ENCODE measurements at places on chromosomes 4 and X.

DNA sequence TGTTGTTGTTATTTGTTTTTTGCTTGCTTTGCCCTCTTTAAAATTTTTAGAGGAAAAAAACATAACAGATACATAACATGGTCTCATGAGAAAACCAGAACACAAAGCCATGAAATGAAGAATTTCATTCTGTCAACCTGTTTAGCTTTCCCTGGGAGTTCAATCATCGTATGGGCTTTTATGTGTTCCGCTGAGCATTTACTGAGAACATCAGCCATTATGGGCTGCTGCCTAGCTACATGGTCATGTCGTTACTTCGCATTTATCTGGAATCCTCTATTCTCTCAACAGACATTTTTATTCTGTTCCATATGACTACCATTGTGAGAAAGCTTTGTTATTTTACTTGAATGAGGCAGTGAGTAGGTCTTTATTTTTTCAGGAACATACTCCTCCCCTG, 51.4 kb downstream of the NDST3 start:
- no peak for DNase-seq

DNA sequence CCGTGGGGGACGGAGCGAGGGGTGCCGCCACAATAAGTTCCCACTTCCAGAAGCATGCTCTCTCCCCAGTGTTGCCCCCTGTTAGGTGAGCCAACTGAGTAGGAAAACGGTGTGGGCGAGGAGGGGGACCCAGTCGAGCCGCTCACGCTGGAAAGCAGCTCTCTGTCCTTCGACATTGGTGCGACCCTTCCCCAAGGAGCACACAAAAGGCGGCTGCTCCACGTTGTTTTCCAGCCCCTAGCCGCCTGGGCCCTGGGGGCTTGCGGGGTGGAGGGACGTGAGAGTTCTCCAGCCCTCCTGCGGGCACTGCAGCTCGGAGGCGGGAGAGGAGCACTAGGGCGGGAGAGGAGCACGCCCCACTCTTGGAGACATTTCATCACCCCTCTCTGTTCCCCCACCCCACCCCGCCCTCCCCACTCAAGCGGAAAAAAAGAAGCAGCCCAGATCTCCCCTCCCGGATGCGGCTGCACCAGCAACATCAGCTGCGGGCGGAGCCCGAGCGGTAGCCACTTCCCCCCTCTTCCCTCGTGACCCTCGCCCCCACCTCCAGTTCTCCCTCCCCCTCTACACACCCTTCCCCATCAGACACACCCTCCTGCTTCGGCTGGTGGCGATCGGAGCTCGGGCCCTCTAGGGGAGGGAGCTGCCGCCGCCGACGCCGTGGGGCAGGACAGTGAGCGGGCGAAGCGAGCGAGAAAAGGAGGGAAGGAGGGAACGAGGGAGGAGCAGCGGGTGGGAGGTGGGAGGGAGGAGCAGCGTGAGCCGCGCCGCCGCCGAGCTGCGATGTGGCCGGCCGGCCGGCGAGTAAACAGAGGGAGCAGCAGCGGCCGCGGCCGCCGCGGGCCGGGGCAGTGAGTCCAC, at the start of gene DOCK11:
DOCK11 (plus strand) TSS at position 755 of the 861 bp plus-strand sequence. CDS start 157 bp downstream, outside the sequence.
- DNase-seq, result peak; percentile 5

DNA sequence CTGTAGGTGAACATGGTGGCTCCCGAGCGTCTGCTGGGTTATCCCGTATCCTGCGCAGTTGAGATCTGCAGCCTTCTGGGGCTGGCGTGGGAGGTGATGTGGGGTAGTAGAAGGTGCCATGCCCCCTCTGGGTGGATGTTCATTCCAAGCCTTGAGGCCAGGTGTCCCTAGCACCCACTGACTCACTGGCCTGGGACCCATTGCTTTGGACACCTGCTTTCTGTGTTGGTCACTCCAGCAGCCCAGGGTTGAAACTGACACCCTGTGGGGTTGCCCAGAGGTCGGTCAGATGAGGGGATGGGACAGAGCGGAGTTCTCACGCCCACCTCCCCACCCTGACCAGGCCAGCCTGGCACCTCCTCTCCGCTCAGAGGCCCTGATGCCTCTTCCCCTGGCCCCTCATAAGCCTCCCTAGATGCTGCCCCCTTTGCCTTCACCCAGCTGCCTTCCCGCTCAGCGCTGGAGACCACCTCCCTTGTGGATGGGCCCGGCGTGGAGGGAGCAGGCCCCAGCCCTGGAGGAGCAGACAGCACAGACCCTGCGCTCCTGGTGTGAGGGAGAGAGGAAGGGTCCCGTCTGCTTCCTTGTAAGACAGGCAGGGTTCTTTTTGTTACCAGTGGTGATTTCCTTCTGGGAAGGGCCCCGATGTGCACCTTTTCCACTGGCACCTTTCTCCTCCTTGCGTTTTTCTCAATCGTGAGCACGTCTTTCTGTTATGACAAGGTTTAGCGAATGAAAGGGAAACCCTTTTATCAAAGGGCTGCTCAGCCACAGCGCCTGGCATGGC, 2.0 kb downstream of the DOK7 start:
- no peak for DNase-seq

DNA sequence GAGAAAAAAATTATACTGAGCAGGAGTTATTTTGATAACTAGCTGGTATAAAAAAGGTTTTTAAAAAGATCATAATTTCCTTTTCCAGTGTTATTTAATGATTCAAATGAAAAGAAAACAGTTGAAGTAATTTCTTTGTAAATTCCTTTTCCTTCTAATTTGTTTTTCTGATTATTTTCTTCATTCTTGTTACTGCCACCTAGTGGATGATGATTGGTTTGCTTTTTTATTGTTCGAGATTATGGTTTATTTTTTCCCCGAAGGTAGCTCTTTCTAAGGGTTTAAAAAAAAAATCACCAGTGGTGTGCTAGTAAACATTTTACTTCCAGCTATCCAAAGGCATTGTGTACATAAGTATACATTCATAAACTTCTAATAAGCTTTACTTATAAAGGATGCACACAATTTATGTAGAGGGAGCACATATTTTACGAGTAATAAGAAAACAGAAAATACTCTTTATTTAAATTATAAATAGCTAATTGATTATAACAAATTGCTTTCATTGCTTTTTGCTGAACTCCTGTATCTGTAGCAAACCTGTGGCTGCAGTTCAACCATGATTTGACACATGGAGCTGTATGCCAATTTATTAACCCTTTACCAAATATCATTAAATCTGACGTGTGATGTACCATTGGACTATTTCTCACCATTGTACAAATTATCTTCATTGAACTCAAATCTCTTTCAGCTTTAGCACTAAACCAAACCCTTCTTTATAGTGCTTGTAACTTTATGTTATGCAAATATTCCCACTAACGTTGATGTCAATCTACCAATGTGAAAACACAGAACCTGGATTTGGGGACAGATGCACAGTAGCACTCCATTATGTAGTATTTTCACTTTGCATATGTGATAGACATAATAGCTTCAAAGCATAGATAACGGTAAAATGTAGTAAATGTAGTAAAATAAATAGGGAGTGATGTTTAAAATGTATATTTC, 97.8 kb upstream of the ANK2 start:
- no peak for DNase-seq

GRCh38 chr4:87306056-87306455, 16.6 kb downstream of the HSD17B13 start:
- DNase-seq, result no peak

GRCh38 chr4:168057412-168057811, 34.9 kb upstream of the ANXA10 start:
- DNase-seq, result no peak

DNA sequence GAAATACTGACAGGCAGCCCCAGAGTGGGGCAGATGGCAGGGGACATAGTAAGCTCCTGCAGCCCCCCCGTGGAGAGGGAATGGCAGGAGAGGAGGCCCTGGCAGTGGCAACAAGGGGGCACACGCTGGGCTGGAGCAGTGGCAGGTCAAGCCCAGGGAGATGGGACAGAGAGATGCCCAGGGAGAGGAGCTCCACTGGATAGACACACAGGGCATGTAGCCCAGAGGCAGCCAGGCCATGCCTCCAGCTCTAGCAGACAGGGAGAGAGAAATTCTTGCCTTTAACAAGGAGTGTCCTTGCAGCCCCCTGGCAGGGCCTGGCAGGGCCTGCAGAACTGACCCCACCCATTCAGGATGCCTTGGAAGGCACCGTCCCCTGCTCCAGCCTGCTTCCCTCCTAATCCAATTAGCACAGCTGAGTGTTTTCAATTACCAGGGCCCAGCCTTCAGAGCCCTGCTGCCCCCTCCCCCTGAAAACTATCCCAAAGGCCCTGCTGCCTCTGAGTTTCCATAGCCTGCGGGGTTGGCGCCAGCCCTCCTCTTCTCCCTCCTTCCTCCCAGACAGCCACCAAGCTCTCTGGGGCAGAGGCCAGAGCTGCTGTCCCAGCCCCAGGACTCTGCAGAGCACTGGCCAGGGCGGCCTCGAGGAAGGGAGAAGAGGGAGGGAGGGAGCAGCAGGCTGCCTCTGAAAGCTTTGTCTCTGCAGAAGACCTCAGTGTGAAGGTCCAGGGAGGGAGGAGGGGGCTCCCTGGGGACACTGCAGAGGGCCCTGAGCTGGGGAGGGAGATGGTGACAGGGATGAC, 12.5 kb downstream of the L1CAM start:
- DNase-seq, result no peak

DNA sequence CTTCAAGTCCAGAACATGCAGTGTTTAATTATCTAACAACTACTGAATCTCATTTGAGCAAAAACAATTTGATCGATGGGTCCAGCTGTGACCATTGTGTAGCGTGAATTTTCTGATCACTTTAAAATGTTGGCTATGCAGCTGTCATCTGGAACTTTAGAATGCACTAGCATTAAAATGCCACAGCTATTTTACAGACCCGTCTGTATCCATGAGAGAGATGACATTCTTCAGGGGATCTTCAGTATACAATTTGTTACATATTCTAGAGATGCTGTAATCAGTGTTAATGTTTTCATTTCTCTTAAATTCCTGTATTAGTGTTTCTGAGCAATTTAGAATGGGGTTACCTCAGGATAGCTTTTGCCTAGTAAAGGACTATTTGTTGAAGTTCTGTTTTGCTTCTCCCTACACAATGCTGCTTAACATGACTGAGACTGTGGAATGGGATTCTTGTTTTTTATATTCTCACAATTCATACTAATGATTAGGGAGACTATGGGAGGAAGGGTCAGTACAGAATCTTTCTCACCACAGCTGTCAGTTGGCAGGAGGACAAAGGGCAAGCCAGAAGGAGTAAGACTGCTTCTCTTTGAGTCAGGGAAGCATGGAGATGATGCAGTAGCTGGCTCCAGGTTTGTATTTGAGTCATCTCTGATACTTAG, 13.2 kb upstream of the CTSO start:
- DNase-seq, result no peak

DNA sequence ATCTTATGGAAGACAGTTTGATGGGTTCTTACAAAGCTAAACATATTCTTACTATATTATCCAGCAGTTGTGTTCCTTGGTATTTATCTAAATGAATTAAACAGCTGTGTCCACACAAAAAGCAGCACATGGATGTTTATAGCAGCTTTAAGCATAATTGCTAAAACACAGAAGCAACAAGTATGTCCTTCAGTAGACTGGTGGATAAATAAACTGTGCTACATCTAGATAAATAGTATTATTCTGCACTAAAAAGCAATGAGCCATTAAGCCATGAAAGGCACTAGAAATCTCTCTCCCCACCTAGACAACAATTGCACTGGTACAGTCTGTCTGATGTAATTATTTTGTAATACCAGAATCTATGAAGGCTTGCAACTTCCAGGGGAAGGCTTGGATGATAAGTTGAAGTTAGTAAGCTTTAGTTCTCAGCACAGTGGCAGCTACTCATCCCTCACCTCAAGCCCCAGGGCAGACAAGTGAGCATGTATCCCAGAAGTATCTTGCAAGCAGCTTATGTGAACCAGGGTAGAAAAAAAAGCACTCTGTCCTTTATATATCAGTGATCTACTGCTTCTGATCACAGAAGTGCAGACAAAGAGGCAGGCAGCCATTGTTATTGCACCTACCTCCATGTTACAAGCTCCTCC, 36.9 kb downstream of the WDR17 start:
- no peak for DNase-seq

GRCh38 chr4:169189372-169189771, 81.4 kb downstream of the SH3RF1 start:
- DNase-seq, result no peak

DNA sequence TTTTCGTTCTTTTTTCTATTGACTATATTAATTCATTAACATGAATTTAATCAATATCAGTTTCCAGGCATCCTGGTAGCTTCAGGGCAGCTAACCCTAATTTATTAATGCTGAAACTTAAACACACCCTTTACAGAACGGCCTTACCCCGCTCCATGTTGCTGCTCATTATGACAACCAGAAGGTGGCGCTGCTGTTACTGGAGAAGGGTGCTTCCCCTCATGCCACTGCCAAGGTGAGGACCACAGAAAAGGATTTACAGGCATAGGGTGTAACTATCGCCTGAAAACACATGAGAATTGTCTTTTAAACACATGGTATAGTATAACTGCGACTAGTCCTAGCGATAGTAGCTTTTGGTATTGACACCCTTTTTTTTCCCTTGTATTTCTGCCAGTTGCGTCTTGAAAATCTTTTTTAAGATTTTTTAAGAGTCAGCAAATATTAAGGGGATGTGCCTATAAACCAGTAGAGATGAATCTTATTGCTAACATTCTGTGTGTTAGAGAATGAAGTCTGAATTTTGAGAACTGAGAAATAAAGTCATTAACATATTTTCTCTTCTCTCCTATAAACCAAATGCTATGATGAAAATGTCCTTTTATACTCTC, 229.0 kb downstream of the ANK2 start:
- no peak for DNase-seq

- no peak for DNase-seq
Measured at GRCh38 chrX:149630681-149631233, 835 bp downstream of the TMEM185A start.

DNA sequence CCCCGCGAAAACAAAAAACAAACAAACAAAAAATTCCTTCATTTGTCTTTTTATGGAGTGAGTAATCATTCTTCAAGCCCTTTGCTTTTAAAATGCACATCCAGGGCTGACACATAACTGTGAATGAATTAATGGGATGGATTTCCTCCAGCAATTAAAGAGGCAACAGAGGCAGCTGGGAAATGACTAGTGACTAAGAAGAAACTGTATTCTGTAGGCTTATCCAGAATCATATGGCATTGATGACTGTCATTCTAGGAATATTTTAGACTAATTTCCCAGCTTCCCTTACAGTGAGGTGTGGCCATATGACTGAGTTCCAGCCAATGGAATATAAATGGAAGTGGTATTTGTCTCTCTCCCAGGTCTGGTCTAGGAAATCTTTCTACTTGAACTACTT, 46.8 kb upstream of the PDE5A start:
- DNase-seq, result no peak

DNA sequence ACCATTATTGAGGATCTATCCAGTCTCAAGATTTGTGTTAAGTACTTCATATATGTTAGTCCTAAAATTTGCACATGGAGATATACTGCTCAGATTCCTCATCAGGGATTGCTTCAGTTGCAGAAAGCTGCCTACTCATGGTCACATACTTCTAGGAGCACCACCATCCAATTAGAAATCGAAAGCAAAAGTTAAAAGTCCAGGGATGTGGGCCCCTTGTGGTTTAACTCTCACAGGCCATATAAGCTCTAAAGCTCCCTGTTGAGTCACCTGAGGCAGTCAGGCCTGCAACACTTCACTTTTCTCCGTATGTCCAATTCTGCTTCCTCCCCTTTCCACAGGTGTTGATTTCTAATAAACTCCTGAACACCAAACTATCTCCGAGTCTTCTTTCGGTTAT, 84.2 kb downstream of the CNOT6L start:
- no peak for DNase-seq

GRCh38 chr4:172836661-172837060, 331.9 kb upstream of the GALNT7 start:
- no peak for DNase-seq
